ENCODE measurements at places on chromosomes 5 and 9.

GRCh38 chr5:155700333-155700732 lies 626.6 kb upstream of the SGCD start:
- DNase-seq: no peak

DNA sequence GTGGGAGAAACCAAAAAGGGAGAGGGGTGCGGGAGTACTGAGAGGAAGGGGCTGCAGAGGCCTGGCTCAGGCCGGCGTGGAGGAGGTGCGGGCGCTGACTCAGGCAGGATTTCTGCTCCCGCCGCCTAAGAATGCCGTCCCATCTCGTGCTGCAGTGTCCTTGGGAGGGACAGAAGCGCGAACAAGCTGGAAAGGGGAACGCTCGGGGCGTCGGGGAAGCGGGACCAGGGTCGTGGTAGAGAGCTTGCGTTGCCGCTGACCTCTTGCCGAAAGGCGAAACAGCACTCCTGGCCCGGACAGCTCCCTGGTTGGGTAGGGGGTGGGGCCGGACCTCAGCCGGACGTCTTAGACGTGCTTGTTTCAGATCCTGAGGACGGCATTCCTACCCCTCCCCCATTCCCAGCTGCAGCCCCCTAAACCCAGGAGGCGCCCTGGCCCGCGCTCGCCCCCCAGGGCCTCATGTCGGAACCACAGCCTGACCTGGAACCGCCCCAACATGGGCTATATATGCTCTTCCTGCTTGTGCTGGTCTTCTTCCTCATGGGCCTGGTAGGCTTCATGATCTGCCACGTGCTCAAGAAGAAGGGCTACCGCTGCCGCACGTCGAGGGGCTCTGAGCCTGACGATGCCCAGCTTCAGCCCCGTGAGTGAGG lies 1.1 kb downstream of the RELL2 start:
- no peak for DNase-seq

GRCh38 chr9:23774266-23774665 lies 51.8 kb downstream of the ELAVL2 start:
- DNase-seq: no peak

- no peak for DNase-seq
Observed at GRCh38 chr9:21904776-21905175, 89.4 kb downstream of the CDKN2A start.

DNA sequence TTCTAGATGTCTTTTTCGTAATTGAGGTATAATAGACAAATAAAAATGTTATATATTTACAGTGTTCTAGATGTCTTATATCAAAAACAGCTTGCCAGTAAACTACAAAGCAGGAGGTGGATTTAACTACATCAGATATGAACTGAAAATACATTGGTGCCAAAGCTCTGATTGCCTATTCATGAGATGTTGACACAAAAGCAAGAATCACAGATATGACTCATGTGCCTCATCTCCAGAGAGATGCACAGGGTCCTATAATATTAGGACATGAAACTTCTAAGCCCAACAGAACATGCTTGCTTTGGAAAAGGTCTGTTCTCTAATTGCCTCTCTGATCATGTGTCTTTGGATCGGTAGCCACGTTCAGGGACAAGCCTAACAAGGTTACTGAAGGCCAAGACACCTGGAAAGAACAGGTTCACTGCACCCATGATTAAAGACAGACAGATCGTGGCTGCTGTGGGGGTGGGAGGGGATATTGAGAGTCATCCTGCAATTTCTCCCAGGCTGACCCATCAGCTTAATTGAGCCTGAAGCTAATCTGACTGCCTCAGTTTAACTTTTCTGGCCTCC lies 16.8 kb downstream of the ABCA1 start:
- peak; percentile 35 for DNase-seq

- DNase-seq: no peak
Observed at GRCh38 chr9:120872791-120873502, 4.0 kb downstream of the PHF19 start.

- peak; percentile 77 for DNase-seq
Observed at GRCh38 chr9:113929634-113930389, 53.7 kb downstream of the ZNF618 start.

DNA sequence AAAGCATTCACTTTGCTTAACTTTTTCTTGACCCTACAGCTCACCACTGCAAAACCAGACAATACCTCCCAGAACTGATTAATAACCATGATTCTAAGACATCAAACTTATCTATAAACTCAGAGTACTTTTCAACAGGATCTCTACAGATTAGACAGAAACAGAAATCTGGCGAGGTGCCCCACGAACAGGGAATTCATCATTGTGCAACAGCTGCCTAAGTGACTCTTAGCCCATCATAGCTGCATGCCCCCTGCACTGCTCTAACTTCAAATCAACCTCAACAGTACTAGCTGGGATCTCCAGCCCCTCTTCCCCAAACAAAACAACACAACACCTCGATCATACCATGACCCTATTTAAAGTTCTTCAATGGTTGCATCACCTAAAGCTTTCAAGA lies 16.1 kb upstream of the COL23A1 start:
- no peak for DNase-seq

DNA sequence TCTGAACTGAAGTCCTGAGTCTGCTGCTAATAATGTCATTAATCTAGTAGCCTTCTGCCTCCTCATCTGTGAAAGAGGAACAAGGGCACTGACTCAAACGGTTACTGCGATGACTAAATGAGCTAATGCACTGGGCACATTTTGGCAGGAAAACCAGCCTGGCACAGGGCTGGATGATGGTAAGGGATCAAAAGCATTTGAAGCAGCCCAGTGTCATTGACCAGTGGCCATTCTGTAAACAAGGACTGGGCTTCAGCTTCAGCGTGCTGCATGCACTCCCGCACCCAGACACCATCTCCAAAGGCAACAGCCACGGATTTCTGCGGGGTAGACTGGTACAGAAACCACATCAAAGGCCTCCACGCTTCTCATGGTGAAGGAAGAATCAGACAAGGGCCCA lies 8.0 kb downstream of the GCNT4 start:
- no peak for DNase-seq

- no peak for DNase-seq
Observed at GRCh38 chr5:179872055-179872827, 13.6 kb upstream of the MRNIP start.

- DNase-seq: no peak
Observed at GRCh38 chr5:157859227-157859575, 256 bp upstream of the CLINT1 start.

DNA sequence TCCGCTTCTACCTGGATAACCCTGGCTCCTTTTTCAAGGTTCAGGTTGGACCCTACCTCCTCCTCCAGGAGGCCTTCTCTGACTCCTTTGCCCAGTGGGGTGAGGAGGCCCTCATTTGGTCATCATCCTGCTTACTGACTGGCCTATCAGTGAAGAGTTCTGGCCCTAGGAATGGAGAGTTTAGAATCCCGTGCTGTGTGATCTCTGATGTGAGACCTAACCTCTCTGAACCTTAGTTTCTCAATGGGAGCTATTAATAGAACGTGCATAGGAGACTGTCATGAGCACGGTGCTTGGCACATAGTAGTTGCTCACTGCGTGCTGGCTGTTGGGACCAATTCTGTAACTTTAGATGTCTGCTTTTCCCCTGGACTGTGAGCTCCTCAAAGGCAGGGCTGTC lies 10.3 kb downstream of the NTNG2 start:
- DNase-seq: no peak

All from HFFc6 (cell line).